ENCODE measurements at places on chromosomes 12 and 14.
A peak's percentile ranks its signal among the peaks of the same experiment; 100 is the strongest.

GRCh38 chr14:76936483-76936882 is 92.0 kb downstream of the IRF2BPL start:
- H3K36me3 ChIP-seq = no peaks in the 10 kb centered on the region
- no peaks in the 10 kb centered on the region for H3K4me1 ChIP-seq
- no peak for DNase-seq
- no peaks in the 10 kb centered on the region for H3K27me3 ChIP-seq

GRCh38 chr12:129481921-129482320 is 421.9 kb downstream of the TMEM132D start:
- H3K4me3 ChIP-seq = no peak overlapping the region
- H3K27ac ChIP-seq = no peak overlapping the region
- no peaks in the 10 kb centered on the region for H3K27me3 ChIP-seq
- no peaks in the 10 kb centered on the region for H3K4me1 ChIP-seq

DNA sequence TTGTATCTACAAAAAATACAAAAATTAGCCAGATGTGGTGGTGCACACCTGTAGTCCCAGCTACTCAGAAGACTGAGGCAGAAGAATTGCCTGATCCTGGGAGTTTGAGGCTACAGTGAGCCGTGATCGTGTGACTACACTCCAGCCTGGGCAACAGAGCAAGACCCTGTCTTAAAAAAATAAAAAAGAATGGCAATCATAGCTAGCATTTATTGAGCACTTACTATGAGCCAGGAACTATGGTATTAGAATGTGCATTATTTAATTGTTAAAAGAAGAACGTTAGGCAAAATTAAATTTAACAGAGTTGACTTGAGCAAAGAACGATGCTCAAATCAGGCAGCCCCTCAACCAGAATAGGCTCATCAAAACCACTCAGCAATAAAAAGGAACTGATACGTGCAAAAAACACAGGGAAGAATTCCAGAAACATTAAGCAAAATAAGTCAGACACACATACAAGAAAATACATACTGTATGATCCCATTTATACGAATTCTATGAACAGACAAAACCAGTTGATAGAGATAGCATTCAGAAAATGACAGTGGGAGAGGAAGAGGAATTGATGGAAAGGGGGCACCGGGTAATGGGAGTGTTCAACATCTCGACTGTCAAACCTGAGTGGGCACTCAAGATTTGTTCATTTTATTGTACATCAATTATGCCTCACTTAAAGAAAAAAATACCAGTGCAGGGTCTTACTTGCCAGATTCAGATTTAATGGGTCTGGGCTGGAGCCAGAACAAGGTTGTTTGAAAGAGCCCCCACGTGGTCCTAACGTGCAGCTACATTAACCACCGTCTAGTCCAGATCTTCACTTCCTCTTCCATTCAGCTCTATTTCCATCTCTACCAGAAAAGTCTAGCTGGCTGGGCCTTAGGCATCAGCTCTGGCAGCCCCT is 8.0 kb downstream of the SCNN1A start:
- H3K4me3 ChIP-seq = no peak overlapping the region
- no peaks in the 10 kb centered on the region for H3K4me1 ChIP-seq
- DNase-seq = no peak
- H3K36me3 ChIP-seq = no peaks in the 10 kb centered on the region
- H3K27ac ChIP-seq = no peak overlapping the region

DNA sequence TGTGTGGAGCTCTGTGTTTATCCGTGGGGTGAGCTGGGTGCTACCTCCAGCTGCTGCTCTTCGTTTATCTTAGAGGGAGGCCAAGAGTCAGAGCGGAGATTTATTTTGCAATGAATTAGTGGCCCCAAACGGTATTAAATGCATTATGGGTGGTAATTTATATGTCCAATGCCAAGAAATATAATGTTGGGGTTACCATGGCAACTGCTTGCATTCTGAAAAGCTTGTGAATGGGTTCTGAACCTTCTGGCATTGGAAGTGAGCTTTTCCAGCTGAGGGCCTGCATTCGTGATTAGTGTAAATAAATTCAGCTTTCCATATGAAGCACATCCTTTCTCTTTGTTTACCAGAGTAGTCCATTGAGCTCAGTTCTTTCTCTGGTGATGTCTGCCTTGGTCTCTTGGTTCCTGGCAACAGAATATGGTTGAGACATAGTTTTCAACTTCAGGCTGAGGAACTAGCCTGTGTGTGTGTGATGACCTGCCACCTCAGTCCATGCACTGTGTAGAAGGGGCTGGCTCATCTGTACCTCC is 51.8 kb downstream of the TRAF3 start:
- no peak overlapping the region for H3K27ac ChIP-seq
- DNase-seq = no peak
- peaks cover 6% of the 10 kb centered on the region for H3K36me3 ChIP-seq
- H3K4me3 ChIP-seq = no peak overlapping the region
- H3K4me1 ChIP-seq = peaks cover 13% of the 10 kb centered on the region

- DNase-seq = no peak
- no peak overlapping the region for H3K4me3 ChIP-seq
- H3K27me3 ChIP-seq = no peaks in the 10 kb centered on the region
- H3K27ac ChIP-seq = no peak overlapping the region
Observed at GRCh38 chr14:53310412-53310811, 157.3 kb upstream of the DDHD1 start.

GRCh38 chr12:116999066-116999465 is 88.3 kb downstream of the FBXW8 start:
- H3K27ac ChIP-seq = no peak overlapping the region
- no peaks in the 10 kb centered on the region for H3K27me3 ChIP-seq
- peaks cover 29% of the 10 kb centered on the region for H3K4me1 ChIP-seq
- no peak for DNase-seq

DNA sequence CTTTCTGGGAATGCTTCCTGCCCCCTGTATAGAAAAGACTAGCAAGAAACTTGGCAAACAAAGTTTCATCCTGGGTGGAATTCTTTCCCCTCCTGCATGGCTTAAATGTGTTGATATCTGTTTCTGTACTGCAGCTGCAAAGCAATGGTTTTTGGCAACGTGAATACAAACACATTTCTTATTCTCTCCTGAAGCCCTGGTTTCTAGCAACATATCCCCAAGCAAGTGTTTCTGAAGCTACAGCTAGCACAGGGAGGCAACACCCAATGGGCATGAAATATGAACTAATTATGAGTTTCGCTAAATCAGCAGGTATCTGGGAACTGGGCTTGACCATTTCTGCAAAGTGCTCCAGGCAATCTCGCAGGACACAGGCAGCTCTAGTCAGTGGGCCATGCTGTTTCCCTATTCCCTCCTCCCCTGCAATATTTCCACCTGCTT is 392.3 kb upstream of the TMPO start:
- no peak overlapping the region for H3K4me3 ChIP-seq
- no peaks in the 10 kb centered on the region for H3K36me3 ChIP-seq
- peaks cover 4% of the 10 kb centered on the region for H3K4me1 ChIP-seq
- no peak overlapping the region for H3K27ac ChIP-seq

- DNase-seq = no peak
- peaks cover 26% of the 10 kb centered on the region for H3K4me1 ChIP-seq
- H3K36me3 ChIP-seq = no peaks in the 10 kb centered on the region
Observed at GRCh38 chr12:19440019-19440858, 947 bp downstream of the AEBP2 start.

- no peak overlapping the region for H3K27ac ChIP-seq
- peak; percentile 79 for DNase-seq
- H3K36me3 ChIP-seq = no peaks in the 10 kb centered on the region
- H3K4me3 ChIP-seq = no peak overlapping the region
- no peaks in the 10 kb centered on the region for H3K27me3 ChIP-seq
Observed at GRCh38 chr14:76926521-76927251, 100.5 kb downstream of the LRRC74A start.

GRCh38 chr12:59151243-59151642 is 230.9 kb upstream of the LRIG3 start:
- no peak for DNase-seq
- H3K27ac ChIP-seq = no peak overlapping the region
- no peaks in the 10 kb centered on the region for H3K36me3 ChIP-seq
- H3K27me3 ChIP-seq = no peaks in the 10 kb centered on the region
- no peak overlapping the region for H3K4me3 ChIP-seq
- peaks cover 3% of the 10 kb centered on the region for H3K4me1 ChIP-seq

DNA sequence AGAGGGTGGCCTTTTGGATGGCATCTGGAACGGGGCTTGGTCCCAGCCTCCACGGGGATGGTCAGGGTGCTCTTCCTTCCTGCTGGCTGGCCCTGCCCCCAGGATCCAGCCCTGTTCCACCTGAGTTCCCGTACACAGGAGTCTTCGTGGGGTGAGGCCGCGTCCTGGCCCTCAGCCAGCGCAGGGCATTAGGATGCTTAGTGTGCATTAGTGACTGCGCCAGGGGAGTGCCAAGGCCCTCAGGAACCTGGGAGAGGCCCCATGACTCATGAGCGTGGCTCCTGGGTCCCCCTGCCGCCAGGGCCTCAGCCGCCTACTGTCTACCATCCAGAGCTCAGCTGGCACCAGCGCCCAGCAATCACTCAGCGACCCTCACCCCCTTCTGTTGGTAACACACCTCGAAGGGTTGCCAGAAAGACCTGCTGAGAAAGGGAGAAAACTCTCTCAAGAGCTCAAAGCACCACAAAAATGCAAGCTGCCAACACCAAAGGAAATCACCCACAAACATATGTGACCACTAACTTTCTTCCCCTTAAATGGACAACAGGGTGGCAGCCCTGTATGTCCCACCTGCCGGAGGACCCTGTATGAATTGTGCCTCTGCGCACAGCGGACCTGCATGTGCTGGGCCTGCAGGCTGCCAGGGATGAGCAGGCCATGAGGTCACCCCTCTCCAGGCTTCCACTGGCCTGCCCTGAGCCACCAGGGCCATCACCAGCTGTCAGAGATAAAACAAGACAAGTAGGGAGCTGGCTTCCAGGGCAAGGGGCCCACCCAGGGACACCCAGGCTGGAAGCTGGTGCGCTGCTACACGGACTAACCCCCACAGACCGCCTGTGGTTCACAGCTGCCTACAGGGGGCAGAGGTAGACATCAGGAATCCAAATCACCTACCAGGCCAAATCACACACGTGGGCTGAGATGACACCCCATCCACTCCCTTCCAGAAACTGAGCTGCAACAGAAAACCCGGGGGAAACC is 28.7 kb downstream of the CCDC85C start:
- no peaks in the 10 kb centered on the region for H3K36me3 ChIP-seq
- H3K4me1 ChIP-seq = peaks cover 94% of the 10 kb centered on the region
- DNase-seq = no peak

GRCh38 chr14:68905107-68905895 is 73.8 kb downstream of the ACTN1 start:
- H3K4me1 ChIP-seq = no peaks in the 10 kb centered on the region
- no peak overlapping the region for H3K4me3 ChIP-seq
- H3K27ac ChIP-seq = no peak overlapping the region
- no peaks in the 10 kb centered on the region for H3K27me3 ChIP-seq
- peaks cover 95% of the 10 kb centered on the region for H3K36me3 ChIP-seq
- no peak for DNase-seq

- H3K4me1 ChIP-seq = no peaks in the 10 kb centered on the region
- no peak overlapping the region for H3K4me3 ChIP-seq
- DNase-seq = no peak
- no peaks in the 10 kb centered on the region for H3K36me3 ChIP-seq
Observed at GRCh38 chr14:85300107-85300506, 229.8 kb upstream of the FLRT2 start.
